ENCODE measurements at places on chromosomes 1 and 21.

DNA sequence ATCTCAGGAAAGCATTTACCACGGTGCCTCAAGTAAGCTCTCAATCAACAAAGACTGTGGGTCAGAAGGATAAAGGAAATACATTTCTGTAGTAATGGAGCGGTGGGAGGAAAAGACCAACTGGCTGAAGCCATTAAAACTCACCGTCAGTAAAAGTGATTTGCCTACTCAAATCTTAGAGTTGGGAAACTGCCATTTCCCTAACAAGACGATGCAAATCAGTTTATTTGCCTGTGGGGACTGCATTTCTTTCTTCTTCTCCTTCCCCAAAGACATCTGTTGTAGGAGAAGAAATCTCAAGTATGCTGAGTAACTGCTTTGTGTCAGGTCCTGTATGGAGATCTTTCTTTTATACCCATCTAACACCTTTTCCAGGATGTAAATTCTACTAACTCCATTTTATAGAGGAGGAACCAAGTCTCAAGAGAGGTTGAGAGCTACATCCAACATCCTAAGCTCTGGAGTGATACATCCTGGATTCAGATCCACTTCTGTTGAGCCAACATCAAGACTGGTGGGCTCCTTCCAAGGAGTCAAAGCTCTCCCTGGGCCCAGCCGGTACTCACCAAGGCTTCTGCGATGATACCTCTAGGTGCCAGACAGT lies 219.3 kb upstream of the FGGY start:
- no peak for DNase-seq

DNA sequence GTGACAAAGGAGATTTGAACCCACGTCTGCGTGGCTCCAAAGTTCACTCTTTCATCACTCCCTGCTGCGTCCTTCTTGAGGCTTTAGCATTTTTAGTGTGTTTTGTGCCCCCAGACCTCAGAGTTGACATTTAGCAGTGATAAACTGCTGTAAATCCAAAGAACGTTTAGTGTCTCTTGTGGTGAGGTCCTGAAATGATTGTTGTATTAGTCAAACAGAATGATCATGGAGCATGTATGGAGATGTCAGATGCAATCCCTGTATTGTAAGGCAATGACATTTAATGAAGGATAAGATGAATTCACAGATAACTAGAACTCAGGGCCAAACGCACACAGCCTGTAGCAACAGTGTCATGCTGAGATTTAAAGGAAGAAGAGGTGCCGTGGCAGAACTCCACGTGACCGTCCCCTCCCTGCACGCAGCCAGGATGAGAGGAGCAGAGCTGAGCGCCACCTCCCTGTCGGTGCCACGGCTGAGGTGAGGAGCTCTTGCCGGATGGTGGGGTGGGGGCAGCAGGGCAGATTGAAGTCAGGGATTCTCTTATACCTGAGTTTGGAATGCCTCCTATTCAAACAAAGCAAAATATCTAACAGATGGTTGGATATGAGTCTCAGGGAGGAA lies 30.1 kb downstream of the NTPCR start:
- DNase-seq, result no peak

- no peak for DNase-seq
Measured at GRCh38 chr1:225866981-225867380, 15.2 kb downstream of the TMEM63A start.

- no peak for DNase-seq
Measured at GRCh38 chr1:202282596-202283283, 59.0 kb downstream of the UBE2T start.

DNA sequence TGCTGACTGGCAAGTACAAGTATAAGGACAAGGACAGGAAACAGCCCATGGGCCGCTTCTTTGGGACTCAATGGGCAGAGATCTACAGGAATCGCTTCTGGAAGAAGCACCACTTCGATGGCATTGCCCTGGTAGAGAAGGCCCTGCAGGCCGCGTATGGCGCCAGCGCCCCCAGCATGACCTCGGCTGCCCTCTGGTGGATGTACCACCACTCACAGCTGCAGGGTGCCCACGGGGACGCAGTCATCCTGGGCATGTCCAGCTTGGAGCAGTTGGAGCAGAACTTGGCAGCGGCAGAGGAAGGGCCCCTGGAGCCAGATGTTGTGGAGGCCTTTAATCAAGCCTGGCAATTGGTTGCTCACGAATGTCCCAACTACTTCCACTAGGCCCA lies 32.0 kb downstream of the SLC16A1 start:
- DNase-seq, result no peak

DNA sequence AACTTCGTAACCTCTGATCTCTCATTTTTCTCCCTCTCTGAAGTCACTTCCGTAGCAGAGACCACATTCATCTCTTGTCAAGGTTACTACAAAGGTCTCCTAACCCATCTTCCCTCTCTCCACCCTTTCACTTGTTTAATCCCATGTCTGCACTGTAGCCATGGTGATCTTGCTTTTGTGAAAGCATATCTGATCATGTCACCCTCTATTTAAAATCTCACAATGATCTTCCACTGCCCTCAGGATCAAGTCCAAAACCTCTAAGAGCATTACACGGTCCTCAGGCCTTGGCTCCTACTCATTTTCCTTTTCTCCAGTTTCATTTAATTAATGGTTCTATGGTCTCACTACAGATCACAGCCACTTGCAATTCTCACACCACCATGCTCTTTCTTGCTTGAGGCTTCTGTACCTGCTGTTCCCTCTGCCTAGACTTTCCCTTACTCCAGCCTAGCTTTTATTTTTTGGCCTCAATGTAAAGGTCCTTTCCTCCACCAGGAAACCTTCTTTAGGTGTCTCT lies 12.1 kb downstream of the ARHGEF11 start:
- no peak for DNase-seq

GRCh38 chr1:51568231-51568935 lies 48.5 kb upstream of the OSBPL9 start:
- no peak for DNase-seq

- DNase-seq, result no peak
Measured at GRCh38 chr1:16720351-16721223, 19.7 kb upstream of the RNU1-4 start.

- no peak for DNase-seq
Measured at GRCh38 chr1:206925106-206925736, 3.5 kb upstream of the FCMR start.

DNA sequence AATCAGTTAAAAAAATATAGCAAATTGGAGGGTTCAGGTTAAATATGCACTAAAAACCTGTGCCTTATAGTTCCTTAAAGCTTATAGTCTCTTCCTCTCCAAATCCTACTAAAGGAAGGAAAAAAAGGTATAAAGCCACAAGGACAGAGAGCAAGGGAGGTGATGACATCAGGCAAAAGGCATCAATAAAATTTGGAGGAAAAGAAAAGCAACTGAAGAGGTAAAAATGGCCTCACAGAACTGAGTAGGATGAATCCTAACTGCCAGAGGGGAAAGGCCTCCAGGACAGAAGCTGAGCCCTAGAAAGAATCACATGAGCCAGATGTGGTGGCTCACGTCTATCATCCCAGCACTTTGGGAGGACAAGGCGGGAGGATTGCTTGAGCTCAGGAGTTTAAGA lies 8.1 kb downstream of the CCSAP start:
- no peak for DNase-seq

- no peak for DNase-seq
Measured at GRCh38 chr1:200237066-200237465, 172.8 kb downstream of the ZNF281 start.

DNA sequence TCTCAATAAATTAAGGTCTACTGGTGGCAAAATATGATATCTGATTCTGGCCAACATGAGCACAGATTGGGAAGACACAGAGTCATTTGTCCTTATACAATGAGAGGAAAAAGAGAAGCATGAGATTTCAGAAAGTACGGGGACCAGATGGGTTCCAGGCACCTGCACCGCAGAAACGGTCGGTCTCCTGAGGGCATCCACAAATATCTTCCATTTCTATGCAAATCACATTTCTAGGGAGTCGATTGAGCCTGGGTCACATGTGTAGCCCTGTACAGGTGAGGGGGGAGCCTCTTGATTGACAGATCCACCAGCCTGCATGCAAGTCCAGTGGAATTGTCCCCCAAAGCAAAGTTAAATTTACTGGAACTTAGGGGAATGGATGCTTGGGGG lies 415.6 kb downstream of the NPHP4 start:
- no peak for DNase-seq

All from epithelial cell of proximal tubule (primary cell).